ENCODE measurements at places on chromosomes 12 and 14. TPM values are rescaled to one million over a fixed set of nuclear protein-coding genes. Genes with fewer than 3 reads are reported as not detected.

Gene TIGAR
- 10.3 TPM for total RNA-seq

GRCh38 chr12:109492371-109492770, 14.9 kb downstream of the UBE3B start:
- DNase-seq, result peak; percentile 47

DNA sequence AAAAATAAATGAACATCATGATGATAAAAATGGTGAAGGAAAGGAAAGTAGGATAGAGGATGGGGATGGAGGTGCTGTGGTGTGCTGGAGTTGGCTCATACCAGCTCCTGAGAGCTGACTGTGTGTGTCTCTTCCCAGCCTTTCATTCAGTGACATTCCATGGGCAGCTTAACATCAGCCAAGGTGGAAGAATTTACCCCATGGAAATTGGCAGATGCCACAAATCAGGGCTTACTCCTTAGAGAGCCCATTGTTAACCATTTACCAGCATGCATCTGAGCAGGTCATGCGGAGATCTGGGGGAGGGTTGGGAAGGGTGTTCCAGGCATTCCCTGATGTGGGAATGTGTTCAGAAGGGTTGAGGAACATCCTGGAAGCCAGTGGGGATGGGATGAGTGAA, 164.7 kb upstream of the MYL2 start:
- DNase-seq, result no peak

- DNase-seq, result no peak
Measured at GRCh38 chr14:35234012-35234805, 58.0 kb upstream of the PSMA6 start.

GRCh38 chr14:52003324-52003723, 14.0 kb downstream of the RTRAF start:
- no peak for DNase-seq

DNA sequence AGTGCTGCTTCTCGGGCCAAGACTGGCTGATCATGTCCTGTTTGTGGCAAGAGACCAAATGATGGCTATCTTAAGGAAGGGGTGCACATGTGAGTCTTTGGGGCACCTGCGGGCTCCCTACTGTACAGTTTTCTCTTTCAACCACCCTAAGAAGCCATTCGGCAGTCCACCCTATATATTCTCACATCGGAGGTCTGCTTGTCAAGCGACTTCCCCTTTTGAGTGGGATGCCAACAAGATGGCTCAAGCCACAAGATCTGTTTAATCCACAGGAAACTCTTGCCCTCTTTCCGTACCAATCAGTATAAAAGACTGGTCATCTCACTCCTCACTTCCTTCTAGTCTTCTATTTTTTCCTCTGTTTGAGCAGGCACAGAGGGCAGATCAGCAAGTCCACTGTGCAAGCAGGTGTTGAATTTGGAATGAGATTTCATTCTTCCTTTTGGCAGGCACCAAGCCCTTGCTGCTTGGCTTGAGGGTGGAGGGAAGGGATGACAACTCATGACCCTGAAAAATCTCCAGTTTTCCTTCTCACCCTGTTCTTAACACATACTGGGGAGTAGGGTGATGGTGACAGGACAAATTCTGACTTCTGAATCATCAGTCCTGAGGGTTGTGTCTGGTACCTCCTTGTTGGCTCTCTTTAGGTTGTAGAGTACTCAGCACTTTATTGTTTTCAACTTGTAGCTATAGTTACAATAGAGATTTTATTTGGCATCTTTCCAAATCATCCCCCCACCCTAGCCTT, 17.6 kb downstream of the LACRT start:
- DNase-seq, result no peak

- DNase-seq, result no peak
Measured at GRCh38 chr14:79044894-79045624, 874.9 kb downstream of the NRXN3 start.

- no peak for DNase-seq
Measured at GRCh38 chr12:69908203-69908602, 83.2 kb downstream of the MYRFL start.

Data from posterior vena cava (tissue), 2 donors.